T-cell (primary cell): ENCODE measurements at places on chromosomes 1 and 21. TPM values are rescaled to one million over a fixed set of nuclear protein-coding genes. Genes with fewer than 3 reads are reported as not detected.

Gene RAP1GAP
- 0.35 TPM for total RNA-seq

- no peak for DNase-seq
These were observed 19.0 kb downstream of the GNG12 start for GRCh38 chr1:67814121-67814772.

GRCh38 chr1:115233598-115233997 is 104.5 kb downstream of the NGF start:
- DNase-seq, result no peak

GRCh38 chr1:114102136-114102535 is 51.5 kb downstream of the SYT6 start:
- DNase-seq, result no peak

DNA sequence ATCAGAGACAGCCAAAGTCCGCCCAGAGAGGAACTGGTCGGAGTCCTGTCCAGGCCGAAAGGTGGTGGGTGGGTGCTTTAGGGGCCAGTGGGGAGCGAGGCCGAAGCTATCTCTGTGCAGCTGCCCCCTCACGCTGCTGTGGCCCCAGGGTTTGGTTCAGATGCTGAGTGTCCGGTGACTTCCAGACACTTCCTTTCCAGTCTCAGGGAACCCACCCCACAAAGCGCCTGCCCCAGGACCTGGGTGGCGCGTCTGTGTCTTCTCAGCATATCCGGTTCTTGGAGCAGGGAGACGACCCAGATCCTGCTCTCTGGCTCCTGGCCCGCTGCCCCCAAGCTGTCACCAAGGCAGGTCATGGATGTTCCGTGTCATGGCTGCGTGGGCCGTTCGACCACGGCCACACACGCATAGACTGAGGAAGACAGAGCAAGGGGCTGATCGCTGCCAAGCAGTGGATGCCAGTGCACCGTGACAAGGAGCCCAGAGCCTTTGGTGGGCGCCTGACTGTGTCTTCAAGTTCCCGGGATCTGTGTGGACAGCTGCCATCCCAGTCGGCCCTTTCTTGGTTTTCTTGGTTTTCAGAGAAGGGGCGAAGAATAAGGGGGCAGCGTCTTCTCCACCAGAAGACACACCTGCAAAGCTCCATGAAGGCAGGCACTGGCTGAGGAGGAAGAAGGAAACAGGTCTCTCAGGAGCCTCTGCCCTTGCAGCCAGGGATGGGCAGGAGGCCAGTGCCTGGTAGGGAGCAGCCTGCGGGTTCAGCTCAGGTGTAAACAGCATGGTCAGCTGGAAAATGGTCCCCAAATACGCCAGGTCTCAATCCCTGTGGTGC is 22.9 kb upstream of the COL18A1 start:
- DNase-seq, result no peak

DNA sequence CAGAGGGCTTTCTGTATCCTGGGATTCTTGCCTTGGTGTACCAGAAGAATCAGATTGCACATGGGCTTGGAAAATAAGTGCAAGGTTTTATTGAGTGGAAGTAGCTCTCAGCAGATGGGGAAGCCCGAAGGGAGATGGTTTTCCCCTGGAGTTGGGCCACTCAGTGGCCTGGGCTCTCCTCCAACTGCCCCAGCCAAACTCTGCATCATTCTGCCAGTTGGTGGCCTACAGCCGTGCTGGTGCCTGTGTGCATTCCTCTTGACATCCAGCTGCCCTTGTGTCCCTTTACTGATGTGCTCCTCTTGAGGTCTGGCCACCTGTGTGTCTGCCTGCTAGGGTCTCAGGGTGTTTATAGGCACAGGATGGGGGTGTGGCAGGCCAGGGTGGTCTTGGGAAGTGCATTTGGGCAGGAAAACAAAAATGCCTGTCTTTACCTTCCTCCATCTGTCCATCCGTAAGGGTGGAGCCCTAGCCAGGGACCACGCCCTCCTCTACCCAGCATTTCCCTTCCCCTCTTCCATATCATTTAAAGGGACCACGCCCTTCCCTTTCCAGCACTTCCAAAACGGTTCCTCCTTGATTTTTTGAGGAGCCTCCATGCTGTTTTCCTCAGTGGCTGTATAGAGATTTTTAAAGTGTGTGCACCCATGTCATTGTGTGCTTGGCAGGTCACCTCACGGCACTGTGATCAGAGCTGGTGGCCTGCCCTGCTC is 18.9 kb downstream of the SNAP47 start:
- no peak for DNase-seq

Gene TRABD2B
- total RNA-seq, result not detected

Gene APOBEC4
- not detected for total RNA-seq

Gene AMY2B
- 42.1 TPM for total RNA-seq

Gene TTC24
- total RNA-seq, result 13.2 TPM

DNA sequence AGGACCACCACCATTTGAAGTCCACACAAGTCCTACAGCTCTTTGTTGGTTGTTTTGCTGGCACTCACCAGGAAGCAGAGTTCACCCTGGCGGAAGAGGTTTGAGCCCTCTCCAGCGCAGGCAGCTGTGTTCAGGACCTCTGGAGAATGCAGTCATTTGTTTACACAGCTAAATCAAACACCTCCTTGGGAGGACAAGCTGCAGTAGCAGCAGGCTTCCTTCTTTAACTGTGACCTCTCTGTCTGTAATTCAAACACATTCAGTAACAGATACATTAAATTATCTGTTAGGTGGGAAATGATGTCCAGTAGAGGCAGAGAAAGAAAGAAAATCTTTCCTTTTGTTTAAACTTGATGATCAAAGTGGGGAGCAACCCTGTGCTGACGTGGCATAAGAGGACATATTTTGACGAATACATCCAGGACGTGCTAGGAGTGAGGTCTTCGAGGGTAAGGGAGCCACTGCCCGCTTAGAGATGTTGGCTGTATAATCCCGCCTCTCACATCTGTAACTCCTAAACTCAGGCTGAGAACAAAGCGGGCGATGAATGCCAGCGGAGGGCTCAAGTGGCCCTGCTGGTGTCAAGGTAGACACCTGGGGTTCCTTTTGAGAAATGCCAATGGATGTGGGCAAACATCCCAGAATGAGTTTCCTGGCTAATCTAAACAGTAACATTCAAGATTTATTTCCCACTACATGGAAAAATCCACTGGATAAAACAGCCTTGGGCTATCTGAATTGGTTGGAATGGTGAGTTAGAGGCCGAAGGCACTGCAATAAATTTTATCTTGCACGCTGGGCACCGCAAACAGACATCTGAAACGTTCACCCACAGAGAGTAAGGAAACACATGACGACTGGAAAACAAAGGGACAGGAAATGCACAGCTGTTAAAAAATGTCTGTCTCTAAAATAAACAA is 51.7 kb downstream of the ABCA4 start:
- no peak for DNase-seq

- DNase-seq, result no peak
These were observed 597.8 kb downstream of the KIF26B start for GRCh38 chr1:245752561-245752960.

Gene C1orf185
- not detected for total RNA-seq

- peak; percentile 42 for DNase-seq
These were observed 25.5 kb upstream of the MTMR11 start for GRCh38 chr1:149962039-149962647.

DNA sequence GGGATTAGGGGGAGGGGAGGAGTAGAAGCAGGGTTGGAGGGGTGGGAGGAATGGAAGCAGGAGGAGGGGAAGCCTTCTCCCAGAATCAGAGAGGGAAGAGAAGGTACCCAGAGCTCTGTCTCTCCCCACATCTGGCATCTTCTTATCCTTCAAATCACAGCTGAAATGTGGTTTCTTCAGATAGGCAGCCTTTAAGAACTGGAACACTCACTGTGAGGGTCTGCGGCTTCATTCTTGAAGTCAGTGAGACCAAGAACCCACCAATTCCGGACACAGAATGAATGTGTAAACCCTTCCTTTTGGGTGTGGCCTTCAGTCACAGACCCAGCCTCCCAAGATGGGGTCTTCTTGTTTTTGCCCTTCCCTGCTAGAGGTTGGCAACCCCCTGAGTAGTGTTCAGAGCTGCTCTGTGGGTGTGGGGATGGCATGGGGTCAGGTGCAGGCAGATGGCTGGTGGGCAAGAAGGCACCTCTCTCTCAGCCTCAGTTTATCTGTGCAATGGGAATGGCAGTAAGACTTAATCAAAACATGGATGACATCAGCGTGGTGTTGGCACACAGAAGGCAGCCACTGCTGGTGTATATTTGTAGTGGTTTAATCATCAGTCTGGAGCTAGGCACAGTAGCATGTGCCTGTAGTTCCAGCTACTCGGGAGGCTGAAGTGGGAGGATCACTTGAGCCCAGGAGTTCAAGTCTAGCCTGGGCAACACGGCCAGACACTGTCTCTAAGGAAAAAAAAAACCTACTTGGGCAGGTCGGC is 7.2 kb downstream of the FAAH start:
- DNase-seq, result no peak

- DNase-seq, result no peak
These were observed 1.0 kb downstream of the TMEM201 start for GRCh38 chr1:9589719-9590157.

- no peak for DNase-seq
These were observed 430.6 kb upstream of the BRINP3 start for GRCh38 chr1:190908246-190908645.

DNA sequence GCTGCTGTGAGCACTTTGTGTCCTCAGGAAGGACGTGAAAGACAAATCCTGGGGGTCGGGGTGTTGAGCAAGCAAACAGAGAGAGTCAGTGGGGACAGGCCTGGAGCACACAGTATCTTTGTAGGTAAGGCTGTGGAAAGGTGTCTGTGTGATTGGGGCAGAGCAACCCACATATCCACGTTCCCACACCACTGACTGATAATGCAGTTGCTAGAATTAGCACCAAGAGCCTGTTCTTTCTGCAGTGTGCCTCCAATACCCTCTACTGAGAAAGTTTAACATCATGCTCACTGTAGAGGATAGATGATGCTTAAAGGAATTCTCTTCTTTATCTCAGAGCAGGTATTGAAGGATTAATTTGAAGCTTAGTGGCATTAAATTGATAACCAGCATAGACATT is 161.1 kb downstream of the PIK3R3 start:
- DNase-seq, result no peak

Gene RBM11
- 6.2 TPM for total RNA-seq

Gene SUCO
- total RNA-seq, result 43.7 TPM

DNA sequence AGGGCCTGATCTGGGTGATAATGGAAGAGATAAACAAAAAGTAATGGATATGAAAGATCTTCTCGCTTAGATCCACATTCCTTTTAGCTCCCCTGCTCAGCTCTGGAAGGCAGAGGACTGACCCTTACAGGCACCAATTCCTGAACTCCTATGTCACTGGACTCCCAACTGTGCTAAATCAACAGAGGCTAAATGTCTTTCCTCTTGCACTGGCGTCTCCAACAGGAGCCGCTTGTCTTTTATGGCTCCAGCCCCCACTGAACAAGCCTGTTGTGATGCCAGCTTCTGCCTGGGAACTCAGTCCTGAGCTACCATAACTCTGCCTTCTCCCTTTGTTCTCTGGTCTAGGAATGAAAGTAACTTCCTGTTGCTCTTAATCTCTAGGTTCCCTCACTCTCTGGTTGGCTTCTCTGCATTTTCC is 142.1 kb upstream of the COL11A1 start:
- DNase-seq, result no peak

GRCh38 chr1:153535242-153536011 is at the start of gene S100A6:
Gene S100A6 (minus strand): TSS chr1:153535991. CDS start chr1:153535339, 652 bp downstream.
- DNase-seq, result peak; percentile 26

Gene NBPF6
- total RNA-seq, result not detected

Gene TCHHL1
- not detected for total RNA-seq

- DNase-seq, result no peak
These were observed 301.0 kb downstream of the RWDD3 start for GRCh38 chr1:95534985-95535384.

DNA sequence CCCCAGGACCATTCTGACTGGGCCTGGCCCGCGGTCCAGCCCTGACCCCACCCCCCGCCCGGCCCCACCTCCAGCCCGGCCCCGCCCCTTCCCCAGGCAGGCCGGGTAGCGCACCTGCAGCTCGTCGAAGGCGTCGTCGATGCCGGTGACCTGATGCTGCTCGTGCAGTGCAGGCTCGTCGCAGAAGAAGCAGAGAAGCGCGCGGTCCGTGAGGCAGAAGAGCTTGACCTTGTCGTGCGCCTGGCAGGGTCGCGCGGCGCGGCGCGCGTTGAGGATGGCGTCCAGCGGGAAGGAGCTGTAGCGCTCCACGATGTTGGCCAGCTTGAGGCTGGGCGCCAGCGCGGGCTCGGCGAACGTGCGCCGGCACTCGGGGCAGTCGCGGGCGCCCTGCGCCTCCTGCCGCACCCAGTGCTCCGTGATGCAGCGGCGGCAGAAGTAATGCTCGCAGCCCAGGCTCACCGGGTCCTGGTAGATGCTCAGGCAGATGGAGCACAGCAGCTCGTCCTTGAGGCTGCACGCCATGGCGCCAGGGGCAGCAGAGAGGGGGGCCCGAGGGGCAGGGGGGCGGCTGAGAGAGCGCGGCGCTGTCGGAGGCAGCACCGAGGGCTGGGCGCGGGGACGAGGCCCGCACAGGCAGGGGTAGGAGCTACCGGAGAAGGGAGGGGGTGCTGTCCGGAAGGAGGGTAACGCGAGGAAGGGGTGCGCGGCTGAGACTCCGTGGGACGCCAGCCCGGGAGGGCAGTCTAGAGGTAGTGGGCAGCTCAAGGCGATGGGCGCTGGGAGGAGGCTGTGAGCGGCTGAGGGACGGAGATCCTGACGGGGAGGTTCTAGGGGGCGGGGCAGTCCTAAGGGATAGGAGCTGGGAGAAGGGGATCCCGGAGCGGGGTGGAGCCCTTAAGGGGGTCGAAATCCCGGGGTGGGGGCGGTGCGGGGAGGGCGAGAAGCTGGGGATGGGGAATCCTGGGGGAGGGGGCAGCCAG is 642 bp downstream of the TRIM62 start:
- peak; percentile 81 for DNase-seq

DNA sequence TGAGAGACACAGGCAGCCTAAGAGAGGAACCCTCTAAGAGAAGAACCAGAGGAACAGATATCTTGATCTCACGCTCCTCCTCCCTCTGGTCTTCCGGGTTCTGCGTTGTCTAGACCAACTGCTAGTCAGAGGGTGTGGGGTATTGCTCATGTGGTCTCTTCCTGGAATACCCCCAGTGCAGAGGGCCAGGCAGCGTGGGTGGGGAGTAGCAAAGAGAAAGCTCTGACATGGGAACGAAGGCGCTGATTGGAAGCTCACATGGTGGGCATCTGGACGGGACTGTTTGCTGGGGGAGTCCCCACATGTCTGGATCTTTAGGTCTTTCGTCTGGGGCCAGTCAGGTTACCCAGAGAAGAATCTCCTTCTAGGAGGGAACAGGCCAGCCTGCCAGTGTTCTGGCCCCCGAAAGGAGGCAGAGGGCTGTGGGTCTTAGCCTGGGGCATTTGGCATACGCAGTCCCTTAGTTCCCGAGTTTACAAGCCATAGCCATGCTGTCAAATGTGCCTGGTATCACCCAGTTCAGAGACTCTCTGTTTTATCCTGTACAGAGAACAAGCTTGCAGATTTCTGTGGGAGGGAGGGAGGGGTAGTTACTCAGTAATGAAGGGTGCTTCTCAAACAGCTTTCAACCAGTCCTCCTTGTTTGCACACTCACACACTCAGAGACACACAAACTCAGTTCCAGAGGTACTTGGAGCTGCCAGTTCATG is 18.3 kb upstream of the IL6R start:
- peak; percentile 15 for DNase-seq

GRCh38 chr1:170853867-170854266 is 81.5 kb upstream of the MROH9 start:
- no peak for DNase-seq

GRCh38 chr1:109158433-109158832 is 44.5 kb downstream of the ELAPOR1 start:
- no peak for DNase-seq
